Fibroblast of pulmonary artery (primary cell): ENCODE measurements at places on chromosomes 16 and 17.

GRCh38 chr17:49567871-49568694, 7.6 kb upstream of the NXPH3 start:
- peak; percentile 82 for DNase-seq

- no peak for DNase-seq
Observed at GRCh38 chr17:63819131-63819530, 8.1 kb upstream of the PSMC5 start.

- DNase-seq = no peak
Observed at GRCh38 chr16:86367291-86368072, 142.8 kb upstream of the FOXF1 start.

DNA sequence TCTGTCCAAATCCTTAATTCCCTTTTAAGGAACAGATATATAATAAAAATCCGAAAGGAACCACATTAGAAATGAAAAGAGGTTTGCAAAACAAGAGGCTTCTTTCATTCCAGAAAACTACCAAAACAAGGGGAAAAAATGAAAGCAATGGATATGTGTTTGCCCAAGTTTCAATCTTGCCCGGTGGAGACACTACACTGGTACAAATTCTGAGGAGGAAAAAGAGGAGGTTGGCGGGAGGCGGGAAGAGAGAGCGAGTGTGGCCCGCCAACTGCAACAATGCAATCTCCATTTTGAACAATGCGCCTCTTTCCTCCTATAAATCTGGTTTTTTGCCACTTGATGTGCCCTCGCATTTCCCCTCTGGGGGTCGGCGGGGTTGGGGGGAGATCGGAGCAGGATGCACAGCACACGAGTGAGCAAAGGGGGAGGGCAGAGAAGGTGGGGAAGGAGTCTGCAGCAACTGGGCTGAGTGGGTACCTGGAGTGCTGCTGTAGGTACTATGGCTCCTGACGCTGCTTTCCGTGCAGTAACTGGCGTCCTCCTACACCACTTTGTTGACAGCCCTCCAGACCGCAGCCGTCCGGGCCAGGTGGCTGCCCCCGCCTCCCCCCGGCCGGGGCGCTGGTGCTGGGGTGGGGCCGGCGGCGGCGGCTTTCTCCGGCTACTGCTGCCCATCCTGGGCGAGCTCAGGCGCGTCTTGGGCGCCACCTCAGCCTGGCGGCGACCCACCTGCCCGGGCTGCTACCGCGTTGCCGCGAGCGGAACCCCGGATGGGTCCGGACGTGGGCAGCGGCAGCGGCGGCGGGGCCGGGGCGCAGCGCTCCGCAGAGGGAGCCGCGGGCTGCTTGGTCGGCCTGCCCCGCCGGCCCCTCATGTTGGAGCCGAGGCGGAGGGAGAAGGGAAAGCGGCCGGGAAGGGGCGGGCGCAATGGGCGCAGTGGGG, 93.8 kb upstream of the PLEKHM1 start:
- DNase-seq = peak; percentile 39

DNA sequence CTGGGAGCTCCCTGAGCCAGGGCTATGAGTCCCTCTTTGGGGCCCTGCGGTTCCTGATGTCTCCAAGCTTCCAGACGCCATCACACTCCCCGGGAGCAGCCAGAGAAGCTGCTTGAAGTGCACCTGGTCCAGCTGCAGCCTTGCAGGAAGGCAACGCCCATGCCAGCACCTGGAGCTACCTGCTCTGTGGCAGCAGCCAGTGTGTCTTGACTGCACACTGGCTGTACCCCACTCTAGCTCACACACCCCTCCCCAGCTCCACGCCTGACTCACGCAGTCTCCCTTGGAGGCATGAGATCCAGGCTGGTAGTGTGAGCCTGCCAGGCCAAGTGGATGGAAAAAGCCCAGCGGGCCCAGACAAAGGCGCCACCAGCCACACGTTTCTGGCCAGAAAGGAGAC, 63.3 kb downstream of the USP32 start:
- no peak for DNase-seq

DNA sequence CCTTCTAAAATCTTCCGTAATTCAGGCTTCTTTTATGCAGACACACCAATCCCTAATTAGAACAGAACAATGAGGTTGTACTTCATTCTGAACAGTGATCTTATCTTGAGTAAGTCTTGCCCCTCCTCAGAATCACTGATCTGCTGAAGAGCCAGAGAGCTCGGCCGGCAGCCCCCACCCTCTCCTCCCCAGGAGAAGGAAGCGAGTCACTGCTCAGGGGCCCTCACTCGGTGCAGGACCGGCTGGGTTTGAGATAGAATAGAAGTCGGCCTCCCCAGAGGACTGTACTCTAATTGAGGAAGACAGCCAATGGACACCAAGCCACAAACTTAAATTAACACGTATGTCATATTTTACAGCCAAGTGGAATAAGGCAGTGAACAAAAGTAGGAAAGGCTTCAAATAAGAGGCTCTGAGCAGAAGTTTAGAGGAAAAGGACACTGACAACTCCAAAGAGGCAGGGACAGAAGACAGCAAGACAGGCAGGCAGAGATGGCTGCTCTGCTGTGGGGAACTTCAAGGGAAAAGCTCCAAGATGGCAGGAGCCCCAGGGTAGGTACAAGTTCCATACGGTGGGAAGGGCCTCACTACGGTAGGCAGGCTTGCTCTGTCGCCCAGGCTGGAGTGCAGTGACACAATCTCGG, 18.6 kb downstream of the CREBBP start:
- no peak for DNase-seq

DNA sequence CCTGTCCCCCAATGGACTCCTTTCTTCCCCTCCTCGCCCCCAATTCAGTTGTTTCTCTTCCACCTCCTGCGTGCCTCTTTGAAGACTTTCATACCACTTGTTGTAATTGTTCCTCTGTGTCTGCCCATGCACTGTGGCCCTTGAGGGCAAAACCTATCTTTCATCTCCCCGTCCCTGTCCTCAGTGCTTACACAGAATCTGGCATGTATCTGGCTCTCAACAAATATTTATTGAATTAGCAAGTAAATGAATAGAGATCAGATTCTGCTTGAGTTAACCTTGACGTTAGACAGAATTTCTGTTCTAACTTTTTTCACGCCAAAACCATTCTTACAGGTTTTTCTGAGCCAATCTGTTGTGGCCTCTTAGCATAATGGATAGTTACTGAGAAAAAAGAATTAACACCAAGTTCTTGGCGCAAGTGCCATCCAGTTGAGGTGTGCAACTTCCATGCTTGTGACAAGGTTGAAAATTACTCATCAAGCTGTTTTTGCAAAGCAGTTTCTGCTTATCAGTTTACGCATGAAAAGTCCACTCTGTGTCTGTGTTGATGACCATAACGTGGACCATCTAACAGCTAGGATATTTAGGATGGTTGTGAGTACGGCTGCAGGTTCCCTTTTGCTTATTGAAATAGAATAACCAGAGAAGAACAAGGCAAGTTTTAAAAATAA, 215.1 kb downstream of the PRKCA start:
- DNase-seq = no peak

DNA sequence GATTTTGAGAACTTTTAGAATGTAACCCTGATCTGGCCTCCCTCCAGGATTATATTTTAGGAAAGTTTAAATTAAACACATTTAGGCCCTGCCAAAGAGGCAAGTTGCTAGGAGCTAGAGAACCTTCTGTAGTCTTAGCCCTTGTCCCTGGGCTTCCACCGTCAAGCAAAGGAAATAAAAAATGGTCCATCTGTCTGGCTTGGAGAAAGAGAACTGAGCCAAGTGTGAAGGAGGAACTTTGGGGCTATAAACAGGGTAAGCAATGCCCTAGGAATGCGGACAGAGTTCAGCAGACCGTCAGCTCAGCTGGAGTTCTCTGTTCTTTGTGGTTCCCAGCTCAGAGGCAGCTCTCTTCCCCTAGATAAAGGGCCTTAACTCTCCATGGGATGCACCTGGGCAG, 29.6 kb downstream of the RCVRN start:
- peak; percentile 31 for DNase-seq

GRCh38 chr16:13289515-13289914, 388.1 kb downstream of the SHISA9 start:
- DNase-seq = no peak

DNA sequence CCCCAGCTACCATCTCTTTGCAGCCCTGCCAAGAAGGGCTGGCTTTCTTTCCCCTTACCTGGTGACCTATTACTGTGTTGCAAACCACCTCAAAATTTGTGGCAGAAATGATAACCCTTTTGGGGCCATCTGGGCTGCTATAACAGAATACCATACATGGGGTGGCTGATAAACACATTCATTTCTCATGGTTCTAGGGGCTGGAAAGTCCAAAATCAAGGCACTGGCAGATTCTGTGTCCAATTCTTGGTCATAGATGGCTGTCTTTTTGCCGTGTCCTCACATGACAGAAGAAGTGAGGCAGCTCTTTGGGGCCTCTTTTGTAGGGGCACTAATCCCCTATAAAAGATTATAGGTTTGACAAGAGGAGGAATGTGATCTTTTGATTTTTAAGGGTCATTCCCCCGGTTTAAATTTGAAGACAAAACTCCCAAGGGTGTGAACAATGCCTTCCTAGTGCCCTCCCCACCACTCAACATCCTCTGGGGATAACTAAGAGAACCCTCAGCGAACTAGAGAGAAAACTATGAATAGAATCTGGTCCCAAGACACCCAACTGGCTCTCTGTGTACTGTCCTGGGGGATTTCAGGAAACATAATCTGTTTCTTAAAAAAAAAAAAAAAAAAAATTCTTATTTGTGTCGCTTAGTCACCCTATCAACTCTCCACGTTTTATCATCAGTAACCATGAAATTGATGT, 1.7 kb upstream of the METTL22 start:
- no peak for DNase-seq

DNA sequence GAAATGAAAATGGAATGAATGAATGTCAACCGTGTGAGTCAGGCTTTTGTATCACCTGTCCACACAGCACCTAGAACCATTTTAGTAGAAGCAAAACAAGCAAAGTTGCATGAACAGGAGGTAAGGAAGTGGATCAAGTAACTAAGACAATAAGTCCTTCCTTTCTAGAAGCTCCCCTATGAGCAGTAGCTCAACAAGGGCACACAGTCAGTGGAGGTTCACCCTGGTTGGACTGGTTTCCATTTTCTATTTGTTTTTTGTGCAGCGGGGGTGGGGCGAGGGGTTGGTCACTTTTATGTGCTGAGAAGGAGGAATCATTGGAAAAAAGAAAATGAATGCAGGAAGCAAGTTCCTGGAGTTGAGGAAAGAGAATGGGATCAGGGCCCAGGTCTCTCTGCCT, 4.0 kb upstream of the HSBP1 start:
- DNase-seq = no peak

- peak; percentile 91 for DNase-seq
Observed at GRCh38 chr16:3065069-3065741, at the start of gene IL32. TSS of gene IL32 (plus strand) at chr16:3065640. CDS start at chr16:3065812, 172 bp downstream.

GRCh38 chr16:9047689-9048301, 43.6 kb upstream of the HAPSTR1 start:
- DNase-seq = peak; percentile 99

GRCh38 chr16:79691007-79691406, 90.5 kb upstream of the MAF start:
- DNase-seq = no peak

- DNase-seq = peak; percentile 33
Observed at GRCh38 chr16:50152351-50152806, 727 bp upstream of the TENT4B start.

GRCh38 chr17:42520540-42520951, 15.5 kb upstream of the NAGLU start:
- DNase-seq = no peak

DNA sequence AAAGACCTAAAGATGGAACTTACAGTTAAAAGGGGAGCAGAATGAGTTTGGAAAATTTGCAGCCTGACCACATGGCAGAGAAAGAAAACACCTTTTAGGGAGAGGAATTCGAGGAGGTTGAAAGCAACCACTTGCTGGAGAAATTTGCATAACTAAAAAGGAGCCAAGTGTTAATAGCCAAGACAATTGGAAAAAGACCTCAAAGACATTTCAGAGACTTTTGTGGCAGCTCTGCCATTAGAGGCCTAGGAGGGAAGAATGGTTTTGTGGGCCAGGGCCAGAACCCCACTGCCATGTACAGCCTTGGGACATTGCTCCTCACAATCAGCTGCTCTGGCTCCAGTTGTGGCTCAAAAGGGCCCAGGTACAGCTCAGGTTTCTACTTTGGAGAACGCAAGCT, 338.5 kb downstream of the UTP18 start:
- DNase-seq = no peak

GRCh38 chr16:23506606-23506994, 3.7 kb downstream of the GGA2 start:
- DNase-seq = no peak

DNA sequence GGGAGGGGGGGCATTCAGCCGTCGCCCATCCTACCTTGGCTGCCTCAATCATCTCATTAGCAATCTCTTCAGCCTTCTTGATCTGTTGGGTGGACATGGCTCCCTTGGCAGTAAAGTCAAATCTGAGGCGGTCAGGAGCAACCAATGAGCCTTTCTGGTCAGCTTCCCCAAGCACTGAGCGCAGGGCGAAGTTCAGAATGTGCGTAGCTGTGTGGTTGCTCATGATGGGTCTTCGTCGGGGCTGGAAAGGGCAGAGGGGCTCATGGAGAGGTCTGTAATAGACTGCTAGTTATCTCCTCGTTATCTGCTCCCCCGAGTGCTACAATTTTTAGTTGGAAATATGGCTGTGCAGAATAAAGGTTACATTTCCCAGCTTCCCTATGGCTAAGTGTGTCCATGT, 7.2 kb upstream of the EXOSC6 start:
- DNase-seq = no peak

DNA sequence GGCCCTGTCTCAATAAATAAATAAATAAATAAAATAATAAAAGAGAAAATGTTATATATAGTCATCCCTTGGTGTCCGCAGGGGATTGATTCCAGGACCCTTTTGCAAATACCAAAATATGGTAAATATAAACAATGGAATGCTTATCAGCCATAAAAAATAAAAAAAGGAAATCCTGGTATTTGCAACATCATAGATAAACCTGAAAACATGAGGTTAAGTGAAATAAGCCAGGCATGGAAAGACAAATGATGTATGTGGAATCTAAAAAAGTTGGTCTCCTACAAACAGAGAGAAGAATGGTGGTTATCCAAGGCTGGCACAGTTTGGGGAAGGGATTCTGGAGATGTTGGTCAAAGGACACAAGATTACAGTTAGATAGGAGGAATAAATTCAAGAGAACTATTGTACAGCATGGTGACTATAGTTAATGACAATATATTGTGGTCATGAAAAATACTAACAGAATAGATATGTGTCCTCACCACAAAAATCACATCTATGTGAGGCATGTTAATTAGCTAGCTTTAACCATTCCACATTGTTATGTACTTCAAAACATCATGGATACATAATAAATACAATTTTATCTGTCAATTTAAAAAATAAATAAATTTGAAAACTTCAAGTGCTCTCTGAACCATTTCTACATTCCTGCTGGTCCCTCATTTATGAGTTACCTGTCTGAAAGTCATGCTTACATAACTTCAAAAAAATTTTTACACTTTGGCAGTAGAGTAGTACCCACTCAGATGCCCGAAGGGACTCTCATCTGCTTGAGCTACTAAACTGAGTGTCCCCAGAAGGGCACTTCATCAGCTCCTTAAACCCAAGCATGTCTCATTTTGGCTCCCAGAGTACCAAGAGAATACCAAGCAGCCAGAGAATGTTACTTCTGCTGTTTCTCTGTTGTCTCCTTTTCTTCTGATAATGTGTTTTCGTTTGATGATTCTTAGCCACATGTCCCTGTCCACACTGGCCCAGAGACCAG, 26.6 kb downstream of the N4BP1 start:
- DNase-seq = peak; percentile 22

- DNase-seq = no peak
Observed at GRCh38 chr16:13510425-13511151, 409.4 kb upstream of the ERCC4 start.

GRCh38 chr16:75038036-75038858, 39.4 kb downstream of the ZNRF1 start:
- DNase-seq = peak; percentile 78
